ENCODE measurements at places on chromosomes 1 and 21. TPM values are rescaled to one million over a fixed set of nuclear protein-coding genes. Genes with fewer than 3 reads are reported as not detected.

DNA sequence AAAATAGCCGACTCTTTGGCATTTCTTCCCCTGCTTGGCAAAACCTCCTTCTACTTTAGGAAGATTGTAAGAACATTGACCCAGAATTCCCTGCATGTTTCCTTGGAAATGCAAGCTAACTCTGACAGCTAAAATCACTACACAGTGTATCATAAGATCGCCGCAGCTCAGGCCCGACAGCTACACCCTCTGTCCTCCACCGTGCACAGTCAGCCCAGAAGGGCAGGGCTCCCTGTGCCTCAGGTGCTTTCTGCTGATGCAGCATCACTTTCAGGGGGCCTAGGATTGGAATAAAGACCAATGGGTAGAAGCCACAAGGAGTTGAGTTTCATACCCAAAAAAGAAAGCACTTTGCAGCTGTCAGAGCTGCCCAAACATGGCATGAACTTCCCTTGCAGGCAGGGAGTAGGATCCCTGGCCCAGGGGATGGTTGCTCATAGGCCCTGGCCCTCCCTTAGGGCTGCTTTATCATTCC, 145.3 kb downstream of the SEC16B start:
- DNase-seq = no peak
- H3K4me3 ChIP-seq = no peak overlapping the region
- peaks cover 3% of the 10 kb centered on the region for H3K27me3 ChIP-seq
- H3K4me1 ChIP-seq = no peaks in the 10 kb centered on the region
- peaks cover under 1% of the 10 kb centered on the region for H3K36me3 ChIP-seq

DNA sequence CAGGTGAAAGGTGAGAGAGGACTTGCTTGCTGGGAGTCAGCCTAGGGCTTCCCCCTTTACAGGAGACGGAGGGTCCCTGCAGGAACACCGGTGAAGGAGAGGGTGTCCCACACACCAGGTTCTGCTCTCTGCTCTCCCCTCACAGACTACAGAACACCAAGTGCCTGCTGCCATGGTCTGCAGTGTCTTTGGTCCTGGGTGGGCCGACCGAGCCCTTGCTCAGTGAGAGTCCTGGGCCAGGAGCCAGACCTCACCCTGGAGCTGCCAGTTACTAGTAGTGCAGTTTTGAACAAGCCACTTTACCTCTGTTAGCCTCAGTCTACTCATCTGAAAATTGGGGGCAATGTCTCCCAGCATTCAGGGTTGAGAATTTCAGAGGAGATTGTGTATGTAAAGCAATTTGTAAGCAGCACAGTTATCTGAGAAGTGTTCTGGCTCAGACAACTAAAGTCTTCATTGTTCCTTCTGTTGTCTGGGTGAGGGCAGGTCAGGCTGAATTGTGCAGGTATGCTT, 2.7 kb upstream of the IL6R start:
- DNase-seq = no peak
- H3K27ac ChIP-seq = no peak overlapping the region
- H3K4me1 ChIP-seq = peaks cover 6% of the 10 kb centered on the region
- H3K27me3 ChIP-seq = peaks cover 43% of the 10 kb centered on the region

- no peaks in the 10 kb centered on the region for H3K4me1 ChIP-seq
- H3K27me3 ChIP-seq = no peaks in the 10 kb centered on the region
- H3K27ac ChIP-seq = no peak overlapping the region
- H3K4me3 ChIP-seq = no peak overlapping the region
- H3K36me3 ChIP-seq = peaks cover 17% of the 10 kb centered on the region
Observed at GRCh38 chr1:23756676-23757075, 13.4 kb downstream of the ELOA start.

- H3K27me3 ChIP-seq = no peaks in the 10 kb centered on the region
- DNase-seq = no peak
- H3K27ac ChIP-seq = no peak overlapping the region
- no peaks in the 10 kb centered on the region for H3K36me3 ChIP-seq
- H3K4me1 ChIP-seq = no peaks in the 10 kb centered on the region
Observed at GRCh38 chr1:60982539-60982938, 99.8 kb upstream of the NFIA start.

DNA sequence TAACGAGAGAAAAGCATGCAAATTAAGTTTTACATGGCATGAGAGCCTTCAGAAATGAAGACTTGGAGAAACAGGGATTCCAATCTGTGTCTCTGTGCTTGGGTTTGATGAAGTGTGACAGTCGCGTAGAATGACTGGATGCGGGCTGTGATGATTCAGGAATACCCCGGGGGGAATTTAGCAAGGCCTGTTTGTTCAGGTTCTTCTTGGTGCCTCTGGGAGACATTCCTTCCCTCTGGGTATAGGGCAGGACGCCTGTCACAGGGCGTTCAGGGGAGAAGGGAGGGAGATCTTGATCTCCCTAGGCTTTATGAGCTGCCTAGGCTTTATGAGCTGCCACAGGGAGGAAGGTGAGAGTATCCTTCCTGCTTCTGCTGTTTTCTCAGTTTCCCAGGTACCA, 36.6 kb downstream of the DOP1B start:
- peaks cover 3% of the 10 kb centered on the region for H3K36me3 ChIP-seq
- H3K27me3 ChIP-seq = no peaks in the 10 kb centered on the region
- peaks cover 4% of the 10 kb centered on the region for H3K4me1 ChIP-seq

The ADGRL2 gene
- 168 TPM for total RNA-seq

The CITED4 gene
- total RNA-seq = 11.3 TPM

- no peaks in the 10 kb centered on the region for H3K27me3 ChIP-seq
- no peak for DNase-seq
- no peaks in the 10 kb centered on the region for H3K4me1 ChIP-seq
- no peak overlapping the region for H3K4me3 ChIP-seq
- no peaks in the 10 kb centered on the region for H3K36me3 ChIP-seq
Observed at GRCh38 chr1:198088360-198089071, 68.3 kb upstream of the NEK7 start.

The ZSCAN20 gene
- 7.0 TPM for total RNA-seq

- no peak overlapping the region for H3K27ac ChIP-seq
- H3K27me3 ChIP-seq = no peaks in the 10 kb centered on the region
- no peaks in the 10 kb centered on the region for H3K4me1 ChIP-seq
- no peaks in the 10 kb centered on the region for H3K36me3 ChIP-seq
Observed at GRCh38 chr1:222006715-222007114, 264.8 kb upstream of the DUSP10 start.

GRCh38 chr1:29753771-29754572, 517.6 kb downstream of the PTPRU start:
- H3K27ac ChIP-seq = no peak overlapping the region
- peaks cover 28% of the 10 kb centered on the region for H3K27me3 ChIP-seq
- no peaks in the 10 kb centered on the region for H3K36me3 ChIP-seq
- no peak overlapping the region for H3K4me3 ChIP-seq
- DNase-seq = no peak
